Esophagus muscularis mucosa (tissue), 4 donors: ENCODE measurements at places on chromosomes 5 and 9. TPM values are rescaled to one million over a fixed set of nuclear protein-coding genes. Genes with fewer than 3 reads are reported as not detected.

DNA sequence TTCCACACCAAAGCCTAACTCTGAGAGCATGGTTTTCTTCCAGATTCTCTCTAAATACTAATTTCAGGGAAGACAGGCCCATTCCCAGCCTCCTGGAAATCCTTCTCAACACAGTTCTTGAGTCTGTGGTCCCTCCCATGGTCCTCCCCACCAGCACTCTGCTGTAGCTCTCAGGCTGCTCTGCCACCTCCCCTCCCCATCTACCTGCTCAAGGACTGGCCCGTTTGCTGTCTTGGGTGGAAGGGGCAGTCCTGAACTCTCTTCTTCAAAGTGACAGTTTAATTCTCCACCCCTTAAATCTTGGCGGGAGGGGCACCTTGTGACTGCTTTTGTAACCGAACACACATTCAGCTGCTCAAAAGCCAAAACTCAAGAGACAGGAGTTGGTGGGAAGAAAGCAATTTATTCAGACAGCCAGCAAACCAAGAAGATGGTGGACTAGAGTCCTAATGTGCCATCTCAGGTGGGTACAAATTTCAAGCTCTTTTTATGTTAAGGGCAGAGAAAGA, 7.6 kb upstream of the LCN15 start:
- DNase-seq: no peak
- H3K4me3 ChIP-seq: no peak overlapping the region
- H3K27me3 ChIP-seq: no peaks in the 10 kb centered on the region
- peaks cover 5% of the 10 kb centered on the region for H3K4me1 ChIP-seq
- H3K27ac ChIP-seq: no peak overlapping the region

GRCh38 chr9:12708562-12709298, 15.5 kb downstream of the TYRP1 start:
- no peaks in the 10 kb centered on the region for H3K4me1 ChIP-seq
- H3K4me3 ChIP-seq: no peak overlapping the region
- no peaks in the 10 kb centered on the region for H3K27me3 ChIP-seq
- no peak for DNase-seq

DNA sequence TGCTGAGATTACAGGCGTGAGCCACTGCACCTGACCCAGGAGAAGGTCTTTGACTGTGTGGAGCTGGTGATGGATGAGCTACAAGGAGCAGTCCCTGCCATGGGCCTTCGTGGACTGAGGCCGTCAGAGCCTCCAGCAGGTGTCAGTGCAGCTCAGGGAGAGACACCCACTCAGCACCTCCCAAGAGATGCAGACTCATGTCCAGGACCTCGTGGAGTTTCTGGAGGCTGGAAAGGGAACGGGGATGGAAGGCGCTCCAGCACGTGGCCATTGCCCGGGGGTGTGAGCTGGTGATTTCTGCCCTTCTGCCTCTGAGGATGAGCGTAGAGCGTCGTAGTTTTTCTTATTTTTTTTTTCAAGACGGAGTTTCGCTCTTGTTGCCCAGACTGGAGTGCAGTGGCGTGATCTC, 9.5 kb downstream of the TOR4A start:
- no peaks in the 10 kb centered on the region for H3K4me1 ChIP-seq
- H3K36me3 ChIP-seq: no peaks in the 10 kb centered on the region
- H3K27me3 ChIP-seq: no peaks in the 10 kb centered on the region
- no peak overlapping the region for H3K27ac ChIP-seq
- no peak for DNase-seq

DNA sequence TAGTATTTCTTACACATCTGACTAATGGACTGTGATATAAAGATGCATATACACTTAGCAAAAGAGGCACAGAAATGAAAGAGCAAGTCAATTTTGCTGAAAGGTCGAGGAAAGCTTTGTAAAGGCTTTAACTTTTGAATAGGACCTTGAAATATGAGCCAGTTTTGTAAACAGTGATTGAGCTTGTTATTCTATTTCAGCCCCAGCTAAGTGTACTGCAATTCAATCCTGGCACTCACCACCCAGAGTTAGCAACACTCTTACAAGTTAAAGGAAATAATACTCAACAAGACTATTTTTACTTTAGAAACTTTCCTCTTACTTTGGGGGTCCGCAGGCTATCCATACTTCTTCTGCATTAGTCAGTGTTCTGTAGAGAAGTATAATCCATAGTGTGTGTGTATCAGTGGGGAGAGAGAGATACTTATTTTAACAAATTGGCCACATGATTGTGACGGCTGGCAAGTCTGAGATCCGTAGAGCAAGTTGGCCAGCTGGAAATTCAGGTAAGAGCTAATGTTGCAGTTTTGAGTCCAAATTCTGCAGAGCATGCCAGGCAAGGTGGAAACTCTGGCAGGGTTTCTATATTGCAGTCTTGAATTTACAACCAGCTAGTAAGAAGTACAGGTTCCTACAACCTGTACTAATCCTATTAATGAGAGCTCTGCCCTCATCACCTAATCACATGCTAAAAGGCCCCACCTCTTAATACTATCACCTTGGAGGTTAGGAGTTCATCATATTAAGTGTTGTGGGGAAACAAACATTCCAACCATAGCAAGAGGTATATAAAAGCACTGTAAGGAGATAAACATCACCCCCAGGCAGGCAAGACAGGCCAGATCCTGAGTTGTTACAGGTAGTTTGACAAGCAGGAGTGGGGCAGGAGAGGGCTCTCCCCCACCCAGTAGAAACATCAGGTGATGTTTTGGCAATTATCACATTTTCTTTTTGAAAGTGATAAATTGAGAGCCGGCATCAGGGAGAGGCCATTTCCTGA, 33.6 kb downstream of the IL7R start:
- H3K4me3 ChIP-seq: no peak overlapping the region
- no peak overlapping the region for H3K27ac ChIP-seq
- DNase-seq: no peak
- H3K36me3 ChIP-seq: no peaks in the 10 kb centered on the region

DNA sequence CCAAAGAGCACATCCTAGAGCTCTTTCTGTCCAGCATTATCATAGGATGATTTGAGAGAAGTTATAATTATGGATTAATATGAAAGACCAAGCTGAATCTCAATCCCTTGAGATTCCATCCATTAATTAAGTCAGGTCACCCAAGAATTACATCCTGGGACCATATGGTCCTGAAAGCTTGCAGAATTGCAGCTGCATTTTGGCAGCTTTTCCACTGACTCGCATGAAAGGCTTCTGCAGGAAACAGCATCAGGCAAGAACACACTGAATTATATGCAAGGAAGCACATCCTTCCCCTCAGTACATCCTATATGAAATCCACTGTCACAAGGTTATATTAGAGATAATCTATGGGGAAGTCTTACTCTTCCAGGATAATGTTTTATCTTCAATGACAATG, 109.1 kb upstream of the CTNND2 start:
- no peak overlapping the region for H3K4me3 ChIP-seq
- no peak for DNase-seq
- no peaks in the 10 kb centered on the region for H3K4me1 ChIP-seq
- no peaks in the 10 kb centered on the region for H3K36me3 ChIP-seq
- H3K27ac ChIP-seq: no peak overlapping the region

Gene CD72
- not detected for total RNA-seq

GRCh38 chr9:134908524-134909309, 9.0 kb downstream of the FCN1 start:
- no peak overlapping the region for H3K4me3 ChIP-seq
- H3K27ac ChIP-seq: no peak overlapping the region
- H3K36me3 ChIP-seq: no peaks in the 10 kb centered on the region
- DNase-seq: no peak
- peaks cover 36% of the 10 kb centered on the region for H3K27me3 ChIP-seq

DNA sequence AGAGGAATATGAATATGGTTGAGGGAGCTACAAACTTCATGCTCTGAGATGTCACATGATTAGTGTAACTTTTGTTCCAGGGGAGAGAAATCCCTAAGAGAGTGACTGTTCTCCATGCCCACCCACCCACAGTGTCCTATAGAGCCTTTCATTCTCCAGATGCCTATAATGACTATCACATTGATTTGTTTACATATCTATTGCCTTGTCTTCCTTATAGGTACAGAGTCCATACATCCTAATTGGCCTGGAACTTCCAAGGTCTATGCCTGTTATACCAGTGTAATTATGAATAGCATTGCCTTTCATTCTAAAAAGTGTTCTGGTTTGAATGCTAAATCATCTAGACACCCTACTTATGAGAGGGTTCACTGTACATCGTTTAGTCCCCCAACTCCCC, 475.4 kb downstream of the RAB3C start:
- H3K27me3 ChIP-seq: no peaks in the 10 kb centered on the region
- H3K4me1 ChIP-seq: peaks cover 6% of the 10 kb centered on the region
- DNase-seq: no peak
- no peaks in the 10 kb centered on the region for H3K36me3 ChIP-seq
